ENCODE measurements at places on chromosomes 16 and 17.

DNA sequence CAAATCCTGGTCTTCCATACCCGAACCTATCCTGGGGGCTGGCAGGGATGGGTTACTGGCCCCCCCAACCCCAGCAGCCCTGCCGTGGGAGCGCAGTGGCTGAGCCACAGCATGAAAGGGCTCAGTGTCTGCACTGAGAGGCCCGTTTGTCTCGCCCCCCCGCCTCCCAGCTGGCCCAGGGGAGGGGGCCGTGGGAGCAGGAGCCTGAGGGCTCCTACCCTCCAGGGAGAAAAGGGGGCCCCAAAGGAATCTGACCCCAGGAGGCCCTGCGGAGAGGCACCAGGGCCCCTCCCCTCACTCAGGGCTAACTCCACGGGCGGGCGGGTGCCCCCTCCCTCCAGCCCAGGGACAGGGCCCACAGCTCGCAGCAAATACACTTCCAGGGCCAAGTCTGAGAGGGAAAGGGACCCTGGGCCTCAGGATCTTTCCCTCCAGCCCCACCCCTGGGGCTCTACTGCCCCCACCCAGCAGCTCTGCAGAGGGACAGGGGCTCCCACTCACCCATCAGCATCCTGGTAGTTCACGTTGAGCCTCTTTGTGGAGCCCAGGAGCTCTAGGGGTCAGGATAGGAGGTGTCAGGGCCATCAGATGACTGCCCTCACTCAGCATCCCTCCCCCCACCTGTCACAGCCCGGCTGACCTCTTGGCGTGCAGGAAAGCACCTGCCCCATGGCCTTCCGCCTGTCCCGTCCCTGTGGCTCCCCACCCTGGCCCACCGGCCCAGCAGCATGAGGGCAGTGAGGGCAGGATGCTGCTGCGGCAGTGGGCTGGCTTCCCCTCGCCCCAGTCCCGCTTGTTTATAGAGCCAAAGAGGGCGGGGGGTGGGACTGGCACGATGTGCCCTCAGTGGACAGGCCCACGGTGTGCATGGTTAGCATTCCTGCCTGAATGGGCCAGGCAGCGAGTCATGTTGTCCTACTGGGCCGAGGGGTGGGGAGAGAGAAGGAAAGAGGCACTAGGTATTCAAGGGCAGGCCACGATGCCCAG lies 7.3 kb downstream of the CASKIN2 start:
- DNase-seq, result no peak

DNA sequence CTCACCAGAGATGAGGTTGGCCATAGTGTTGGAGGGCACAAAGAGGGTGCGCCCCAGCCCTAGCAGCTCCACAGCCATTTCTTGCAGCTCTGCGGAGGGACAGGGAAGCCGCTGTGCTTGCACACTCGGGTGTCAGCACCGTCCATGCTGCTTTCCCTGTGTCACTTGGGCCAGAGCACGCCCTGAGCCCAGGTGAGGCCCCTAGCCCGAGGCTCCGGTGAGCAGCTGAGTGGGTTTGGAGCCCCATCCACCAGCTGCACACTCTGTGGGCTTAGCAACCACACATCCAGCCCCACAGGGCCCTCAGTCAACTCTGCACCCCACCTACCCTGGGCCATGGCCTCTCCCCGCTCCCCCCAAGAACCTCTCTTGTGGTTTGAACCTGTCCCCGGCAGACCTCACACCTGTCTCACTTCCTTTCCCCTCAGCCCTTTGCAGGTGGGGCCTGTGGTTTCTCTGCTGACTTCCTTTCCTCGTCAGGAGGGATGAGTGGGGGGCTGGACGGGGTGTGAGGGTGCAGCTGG lies 20.7 kb downstream of the TMEM235 start:
- DNase-seq, result peak; percentile 69

DNA sequence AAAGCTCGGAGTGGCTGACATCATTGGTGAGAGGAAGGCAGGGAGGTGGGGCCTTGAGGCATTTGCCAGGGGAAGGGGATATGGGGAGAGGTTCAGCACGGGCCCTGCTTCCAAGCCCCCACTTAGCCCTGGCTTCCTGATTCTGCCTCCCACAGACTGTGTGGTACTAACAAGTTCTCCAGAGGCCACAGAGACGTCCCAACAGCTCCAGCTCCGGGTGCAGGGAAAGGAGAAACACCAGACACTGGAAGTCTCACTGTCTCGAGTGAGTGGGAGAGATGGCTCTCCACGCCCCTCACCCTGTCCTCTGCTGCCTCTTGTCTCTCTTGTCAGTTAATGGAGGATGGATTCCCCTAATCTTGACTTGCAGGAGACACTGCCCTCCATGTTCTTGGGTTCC lies 8.1 kb downstream of the NFATC2IP start:
- DNase-seq, result no peak

- DNase-seq, result no peak
These were observed 26.5 kb downstream of the STAT3 start for GRCh38 chr17:42361781-42362186.

GRCh38 chr16:57527610-57528360 lies 8.6 kb downstream of the CCDC102A start:
- DNase-seq, result no peak

DNA sequence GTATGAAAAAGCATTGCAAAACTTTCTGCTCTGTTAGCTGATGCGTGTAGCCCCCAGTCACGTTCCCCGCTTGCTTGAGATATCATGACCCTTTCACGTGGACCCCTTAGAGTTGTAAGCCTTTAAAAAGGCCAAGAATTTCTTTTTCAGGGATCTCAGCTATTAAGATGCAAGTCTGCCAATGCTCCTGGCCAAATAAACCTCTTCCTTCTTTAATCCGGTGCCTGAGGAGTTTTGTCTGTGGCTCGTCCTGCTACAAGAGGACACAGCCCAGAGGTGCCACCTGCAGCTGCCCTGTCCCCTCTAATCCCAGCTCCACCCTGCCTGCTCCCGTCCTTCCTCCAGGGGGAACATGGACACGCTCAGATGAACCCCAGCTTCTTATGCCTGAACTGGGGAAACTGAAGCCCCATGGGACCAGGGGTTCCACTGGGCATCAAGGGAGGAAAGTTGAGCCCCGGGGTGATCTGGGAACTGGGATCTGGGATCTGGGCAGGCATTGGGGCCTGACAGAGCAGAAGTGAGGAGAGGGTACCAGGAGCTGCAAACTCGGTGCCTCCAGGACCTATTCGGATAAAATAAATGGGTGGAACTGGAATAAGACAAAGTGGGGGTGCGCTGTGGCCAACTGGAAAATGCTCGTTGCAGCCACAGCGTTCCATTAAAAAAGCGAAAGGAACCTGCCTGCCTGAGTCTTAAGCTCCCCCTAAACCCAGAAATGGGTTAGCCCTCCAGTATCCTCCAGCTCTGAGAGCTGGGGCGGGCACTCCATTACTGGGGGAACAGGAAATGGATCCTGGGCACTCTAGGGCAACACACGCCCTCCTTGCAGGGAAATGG lies 19.7 kb downstream of the QPRT start:
- no peak for DNase-seq

Measured in activated T-helper 1 cell treated with anti-CD3 and anti-CD28 coated beads, Interleukin-12 subunit alpha, Interleukin-12 subunit beta, Interleukin-2, Interleukin-4 antibody, amounts not matched to agents 30 ng/mL and 10 ng/mL and 1 ng/mL, durations not matched to agents 14 hours and 24 hours and 36 hours (primary cell).